ENCODE measurements at places on chromosomes 4 and X. TPM values are rescaled to one million over a fixed set of nuclear protein-coding genes. Genes with fewer than 3 reads are reported as not detected.

DNA sequence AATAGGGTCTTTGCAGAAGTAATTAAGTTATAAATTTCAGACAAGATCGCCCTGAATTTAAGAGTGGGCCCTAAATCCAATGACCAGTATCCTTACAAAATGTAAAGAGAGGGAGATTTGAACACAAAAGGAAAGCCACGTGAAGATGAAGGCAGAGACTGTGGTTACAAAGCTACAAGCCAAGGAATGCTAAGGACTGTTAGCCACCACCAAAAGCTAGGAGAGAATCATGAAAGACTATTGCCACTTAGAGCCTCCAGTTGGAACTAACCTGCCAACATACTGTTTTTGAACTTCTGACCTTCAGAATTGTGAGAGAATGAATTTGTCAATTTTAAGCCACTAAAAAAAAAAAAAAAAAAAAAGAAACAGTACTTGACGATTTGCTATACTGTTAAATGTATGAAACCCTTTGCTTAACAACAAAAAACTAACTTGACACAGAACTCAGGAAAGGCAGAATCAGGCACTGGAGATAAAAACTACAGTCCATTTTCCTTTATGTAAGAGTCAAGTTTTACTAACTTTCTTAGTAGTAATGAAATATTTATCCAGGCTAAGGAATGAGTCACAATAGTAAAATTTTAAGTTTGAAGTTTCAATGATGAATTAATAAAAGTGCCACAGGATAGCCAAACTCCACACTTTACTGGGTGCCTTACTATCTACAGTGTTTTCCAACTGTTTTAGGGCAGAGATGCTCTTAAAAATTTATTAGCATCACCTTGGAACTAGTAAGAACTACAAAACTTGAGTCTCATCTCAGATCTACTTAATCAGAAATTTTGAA lies 25.1 kb downstream of the DHX15 start:
- DNase-seq, result no peak

The PGAM4 gene
- total RNA-seq, result 0.17 TPM

DNA sequence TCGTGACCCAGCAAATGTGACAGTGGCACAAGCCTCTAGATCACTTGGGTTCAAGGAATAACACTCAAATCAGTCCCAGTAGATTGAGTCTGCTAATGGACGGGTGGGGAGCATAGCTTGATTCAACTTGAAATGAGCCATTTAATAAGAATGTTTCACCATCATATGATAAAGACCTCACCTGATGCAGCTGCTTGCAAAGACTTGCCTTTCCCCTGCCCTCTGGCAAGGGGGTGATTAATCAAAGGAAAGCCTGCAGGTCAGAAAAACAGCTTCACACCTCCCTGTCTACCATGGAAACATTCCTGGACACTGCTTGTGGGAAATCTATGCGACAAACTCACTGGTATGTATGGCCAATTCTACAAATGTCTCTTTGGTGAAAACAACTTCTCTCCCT lies 54.5 kb downstream of the CD99L2 start:
- DNase-seq, result no peak

The RASGEF1B gene
- total RNA-seq, result not detected

The CCNA2 gene
- 209 TPM for total RNA-seq

Data from G401 (cell line).